ENCODE measurements at places on chromosomes 11 and 22.

DNA sequence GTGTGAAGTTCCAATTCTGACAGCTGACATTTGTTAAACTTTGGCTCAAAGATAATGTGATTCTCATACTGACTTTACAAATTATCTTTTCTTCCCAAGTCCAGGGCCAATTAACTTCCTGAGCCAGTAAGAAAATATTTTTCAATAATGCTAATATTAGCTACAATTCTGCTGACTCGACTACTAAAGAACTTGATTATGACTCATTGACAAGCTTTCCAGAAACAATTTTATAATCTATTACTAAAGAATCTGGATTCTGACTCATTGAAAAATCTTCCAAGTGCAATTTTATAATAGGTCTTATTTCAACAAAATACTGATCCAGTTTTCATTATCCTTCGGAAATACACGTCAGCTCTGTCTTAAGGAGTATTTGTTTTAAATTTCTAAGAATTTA lies 12.9 kb upstream of the XKR3 start:
- DNase-seq: no peak

GRCh38 chr11:59009661-59010060 lies 70.4 kb downstream of the GLYATL1 start:
- no peak for DNase-seq

- DNase-seq: peak; percentile 97
Observed at GRCh38 chr11:64778473-64779298, at the start of gene SF1. TSS of gene SF1 (minus strand) at chr11:64778542. CDS start at chr11:64778392, 150 bp downstream.

DNA sequence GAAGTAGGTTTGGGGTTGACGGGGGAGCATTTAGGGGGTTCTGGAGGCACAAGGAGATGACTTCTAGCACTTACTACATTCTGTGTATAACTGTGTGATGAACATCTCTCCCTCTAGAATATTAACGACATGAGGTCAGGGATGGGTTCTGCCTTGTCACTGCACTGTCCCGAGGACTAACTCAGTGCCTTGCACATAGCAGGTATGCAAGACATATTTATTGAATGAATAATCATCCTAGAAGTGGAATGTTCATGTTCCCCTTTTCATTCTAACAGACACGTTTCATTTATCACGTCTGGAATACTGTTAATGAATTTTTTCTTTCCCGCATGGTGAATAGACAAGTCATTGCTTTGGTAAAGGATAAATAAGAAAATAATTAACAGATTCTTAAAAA lies 12.6 kb downstream of the SYT13 start:
- no peak for DNase-seq

GRCh38 chr11:86624366-86624765 lies 48.0 kb downstream of the ME3 start:
- DNase-seq: no peak

GRCh38 chr22:49214976-49215375 lies 612.7 kb downstream of the BRD1 start:
- DNase-seq: no peak

DNA sequence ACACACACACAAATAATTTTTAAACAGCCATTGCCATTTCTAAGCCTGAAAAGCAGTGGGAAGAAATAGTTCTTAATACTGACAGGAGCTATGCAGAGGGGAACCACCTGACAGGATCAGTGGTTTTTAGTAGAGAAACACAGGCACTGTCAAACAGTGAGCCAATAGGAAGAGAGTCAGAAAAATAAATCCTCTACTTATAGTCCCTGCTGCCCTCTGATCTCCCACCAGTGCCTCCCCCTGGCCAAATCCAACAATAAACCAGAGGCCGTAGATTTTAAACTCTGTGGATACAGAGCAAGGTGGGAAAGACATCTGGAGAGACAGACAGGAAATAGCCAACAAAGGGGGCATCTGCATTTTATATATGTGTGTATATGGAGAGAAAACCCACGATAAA lies 7.9 kb upstream of the OR56B4 start:
- no peak for DNase-seq

GRCh38 chr11:14938936-14939335 lies 33.2 kb downstream of the CALCA start:
- no peak for DNase-seq

DNA sequence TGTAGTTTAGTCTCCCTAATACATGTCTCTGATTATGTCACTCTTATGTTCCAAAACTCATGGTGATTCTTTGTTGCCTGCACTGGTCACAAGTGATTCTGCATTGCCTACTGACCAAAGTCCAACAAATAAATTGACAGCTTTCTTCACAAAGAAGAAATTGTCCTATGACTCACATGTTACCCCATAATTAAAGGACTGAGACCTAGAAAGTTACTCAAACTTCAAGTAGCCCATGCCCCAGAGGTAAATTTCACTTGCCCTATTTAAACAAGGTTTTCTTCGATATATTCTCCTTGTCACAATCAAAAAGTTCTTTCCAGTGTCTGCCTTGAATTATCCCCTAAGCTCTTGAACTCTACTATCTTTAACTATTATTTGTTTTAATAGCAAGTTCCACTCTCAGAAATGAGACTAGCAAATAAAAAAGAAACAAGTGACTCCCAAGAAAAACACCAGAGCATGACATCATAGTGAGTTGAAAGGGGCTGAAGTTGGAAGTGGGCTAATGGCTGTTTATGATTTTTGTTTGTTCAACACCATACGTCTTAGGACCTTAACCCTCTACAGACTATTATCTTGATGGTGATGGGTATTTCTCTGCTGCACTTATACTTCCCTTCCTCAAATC lies 94.5 kb upstream of the BLID start:
- DNase-seq: no peak

- no peak for DNase-seq
Observed at GRCh38 chr22:23119494-23120414, 22.0 kb downstream of the RSPH14 start.

DNA sequence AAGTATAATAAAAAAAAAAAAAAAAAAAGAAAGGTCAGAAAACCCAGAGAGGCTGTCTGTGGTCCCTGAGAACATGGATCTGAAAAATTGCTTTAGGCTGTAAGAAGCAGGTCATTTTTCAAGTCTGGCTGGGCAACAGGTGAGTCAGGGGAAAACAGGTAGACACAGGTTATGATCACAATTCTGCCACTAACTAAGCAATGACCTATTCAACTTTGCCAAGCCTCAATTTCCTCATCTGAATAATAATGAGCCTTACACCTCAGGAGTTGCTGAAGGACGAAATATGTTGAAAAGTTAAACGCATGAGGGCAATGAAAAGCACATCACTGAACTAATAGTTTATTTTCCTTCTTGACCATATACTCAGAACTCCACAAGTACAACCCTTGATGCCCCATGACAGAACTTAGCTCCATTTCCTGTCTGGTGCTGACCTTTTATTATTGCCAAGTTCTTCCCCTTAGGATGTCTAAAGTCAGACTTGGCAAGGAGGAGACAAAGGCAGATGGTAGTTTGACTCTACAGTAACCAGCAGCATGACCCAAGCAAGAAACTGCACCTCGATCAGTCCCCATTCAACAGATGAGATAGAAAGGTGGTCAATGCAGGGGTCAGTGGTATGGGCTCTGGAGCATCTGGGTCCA lies 93.6 kb downstream of the SYN3 start:
- no peak for DNase-seq

- DNase-seq: no peak
Observed at GRCh38 chr11:32962016-32962415, 53.7 kb upstream of the DEPDC7 start.

- no peak for DNase-seq
Observed at GRCh38 chr11:76753950-76754349, 29.2 kb upstream of the TSKU start.

- peak; percentile 35 for DNase-seq
Observed at GRCh38 chr11:102733232-102733875, 8.6 kb upstream of the MMP8 start.

DNA sequence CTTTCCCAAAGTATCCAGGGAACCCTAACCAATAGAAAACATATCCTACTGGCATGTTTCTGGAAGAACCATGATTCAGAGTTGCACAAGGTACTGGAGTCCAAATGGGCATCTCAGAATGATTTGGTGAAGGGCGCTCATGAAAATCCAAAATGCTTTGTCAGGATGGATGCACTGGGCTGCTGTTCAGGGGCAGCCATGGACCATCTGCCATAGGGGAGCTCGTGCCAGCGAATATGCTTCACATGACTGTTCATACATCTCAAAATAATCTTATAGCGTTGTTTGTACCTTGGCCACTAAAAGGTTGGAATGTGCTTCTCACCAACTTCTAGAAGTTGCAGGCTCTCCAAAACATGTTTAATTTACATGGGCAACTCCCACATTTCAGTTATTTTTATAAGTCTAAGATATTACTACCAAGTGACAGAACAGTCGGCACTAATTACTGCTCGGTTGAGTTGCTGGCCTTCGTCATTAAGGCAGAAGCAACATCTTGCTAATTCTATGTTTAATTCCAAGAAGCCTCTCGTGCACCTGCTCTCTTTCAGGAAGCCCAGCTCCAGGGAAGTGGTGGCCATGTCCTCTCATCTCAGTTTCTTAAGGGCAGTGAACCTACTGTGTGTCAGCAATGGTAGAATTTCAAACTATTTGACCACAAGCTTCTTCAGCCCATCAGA lies 1497.7 kb downstream of the TBC1D22A start:
- DNase-seq: no peak

DNA sequence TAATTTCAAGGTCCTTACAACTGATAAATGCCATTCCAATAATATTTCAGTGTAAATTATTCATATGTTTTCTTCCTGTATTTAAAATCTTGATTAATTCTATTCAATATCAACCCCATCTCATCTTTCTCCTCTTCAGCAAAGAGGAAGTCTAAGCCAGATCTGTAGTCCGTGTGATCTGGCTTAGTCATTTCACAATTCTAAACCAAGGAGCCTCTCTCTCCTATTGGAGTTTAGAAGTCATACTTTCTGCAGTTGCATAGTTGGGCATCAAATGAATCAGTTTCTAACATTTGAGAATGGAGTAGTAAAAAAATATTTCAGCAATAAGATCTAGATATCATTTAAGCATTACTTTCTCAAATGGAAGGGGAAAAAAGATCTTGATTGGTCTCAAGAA lies 354.9 kb downstream of the JRKL start:
- no peak for DNase-seq

DNA sequence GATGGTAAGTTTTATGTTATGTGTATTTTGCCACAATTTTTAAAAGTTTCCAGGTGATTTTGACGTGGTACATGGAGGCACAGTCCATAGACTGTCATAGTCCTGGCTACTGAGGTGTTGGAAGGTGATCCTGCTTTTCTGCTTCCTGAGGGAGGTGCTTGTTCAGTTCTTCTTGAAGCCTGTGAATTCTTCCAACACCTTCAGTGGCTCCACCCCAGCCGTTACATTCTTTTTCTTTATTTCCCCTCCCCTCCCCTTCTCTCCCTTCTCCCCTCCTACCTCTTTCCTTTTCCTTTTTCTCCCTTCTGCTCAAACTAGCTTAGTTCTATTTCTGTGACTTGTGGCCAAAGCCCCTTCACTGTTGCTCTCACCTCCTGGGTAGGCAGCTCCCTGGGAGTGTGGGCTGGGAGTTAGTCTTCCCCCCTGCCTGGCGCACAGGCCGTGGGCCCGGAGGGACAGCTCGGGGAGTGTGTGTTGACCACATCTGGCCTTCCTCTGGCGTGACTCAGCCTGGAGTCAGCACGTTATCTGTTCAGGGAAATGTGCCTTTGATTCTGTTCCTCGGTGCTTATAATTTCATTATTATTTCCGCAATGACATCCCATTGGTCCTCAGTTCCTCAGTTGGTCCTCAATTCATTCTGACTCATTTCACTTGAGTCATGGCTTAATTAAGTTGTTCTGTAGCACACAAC lies 566.2 kb downstream of the TBC1D22A start:
- DNase-seq: no peak

DNA sequence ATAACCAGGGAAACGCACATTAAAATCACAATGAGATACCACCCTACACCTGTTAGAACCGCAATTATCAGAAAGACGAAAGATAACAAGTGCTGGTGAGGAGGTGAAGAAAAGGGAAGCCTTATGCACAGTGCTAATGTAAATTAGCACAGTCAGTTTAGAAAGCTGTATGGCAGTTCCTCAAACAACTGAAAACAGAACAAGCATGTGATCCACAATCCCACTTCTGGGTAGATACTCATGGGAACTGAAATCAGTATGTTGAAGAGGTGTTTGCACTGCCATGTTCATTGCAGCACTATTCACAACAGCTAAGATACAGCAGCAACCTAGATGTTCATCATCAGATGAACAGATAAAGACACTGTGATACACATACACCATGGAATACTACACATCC lies 75.0 kb upstream of the CCND1 start:
- no peak for DNase-seq

GRCh38 chr11:20087118-20087521 lies 73.2 kb downstream of the DBX1 start:
- DNase-seq: no peak

GRCh38 chr22:47382164-47382890 lies 619.9 kb downstream of the TBC1D22A start:
- no peak for DNase-seq

- DNase-seq: no peak
Observed at GRCh38 chr22:36365020-36365411, 22.8 kb downstream of the MYH9 start.

GRCh38 chr11:118129471-118130172 lies 23.0 kb downstream of the SCN4B start:
- DNase-seq: no peak

- DNase-seq: no peak
Observed at GRCh38 chr11:101176381-101176780, 46.8 kb upstream of the PGR start.

- DNase-seq: no peak
Observed at GRCh38 chr11:69640260-69640994, 529 bp upstream of the CCND1 start.

DNA sequence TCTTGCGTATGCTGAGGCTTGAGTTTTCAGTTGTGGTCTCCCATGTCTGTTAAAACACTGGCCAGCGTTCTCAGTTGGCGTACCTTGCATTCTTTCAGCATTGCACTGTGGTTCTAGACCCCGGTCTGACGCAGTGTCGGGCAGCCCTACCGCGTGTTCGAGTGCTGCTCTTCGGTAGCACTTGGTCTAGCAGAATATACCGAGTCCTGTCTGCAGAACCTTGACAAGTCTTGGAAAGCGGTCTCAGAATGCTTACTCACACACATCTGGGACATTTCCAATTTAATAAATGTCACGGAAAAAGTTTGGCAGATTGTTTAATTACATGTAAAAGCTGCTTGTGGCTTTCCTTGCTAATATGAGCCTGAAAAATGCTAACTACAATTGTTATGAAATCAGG lies 32.6 kb downstream of the PPFIA1 start:
- no peak for DNase-seq

GRCh38 chr11:122627745-122628144 lies 27.8 kb upstream of the UBASH3B start:
- no peak for DNase-seq

GRCh38 chr22:42459287-42460063 lies 27.3 kb upstream of the NFAM1 start:
- no peak for DNase-seq

GRCh38 chr22:23534851-23535717 lies 45.0 kb downstream of the IGLL1 start:
- DNase-seq: no peak

GRCh38 chr11:103830205-103830604 lies 206.2 kb upstream of the DDI1 start:
- no peak for DNase-seq

DNA sequence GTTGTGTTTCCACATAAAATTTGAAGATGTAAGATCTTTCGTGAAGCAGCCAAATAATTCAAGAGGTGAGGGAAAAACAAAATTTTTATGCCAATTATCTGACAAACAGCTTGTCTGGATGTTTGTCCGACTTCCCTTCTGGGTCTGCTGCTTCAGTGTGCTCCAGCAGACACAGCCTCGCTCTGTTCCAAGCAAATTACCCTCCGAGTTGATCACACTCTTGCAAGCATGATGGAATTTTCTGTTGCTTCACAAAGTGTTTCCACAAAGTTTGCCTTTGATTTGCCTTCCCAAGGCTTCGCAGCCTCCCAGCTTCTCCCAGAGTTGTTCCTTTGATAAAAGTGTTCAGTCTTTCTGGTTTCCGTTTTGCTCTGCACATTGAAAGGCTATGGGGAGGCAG lies 78.4 kb upstream of the SEZ6L start:
- DNase-seq: no peak
